Lower leg skin (tissue), 4 donors: ENCODE measurements at places on chromosomes 2 and 18. TPM values are rescaled to one million over a fixed set of nuclear protein-coding genes. Genes with fewer than 3 reads are reported as not detected.

GRCh38 chr2:127361929-127362885 lies 25.6 kb downstream of the MAP3K2 start:
- DNase-seq = no peak

DNA sequence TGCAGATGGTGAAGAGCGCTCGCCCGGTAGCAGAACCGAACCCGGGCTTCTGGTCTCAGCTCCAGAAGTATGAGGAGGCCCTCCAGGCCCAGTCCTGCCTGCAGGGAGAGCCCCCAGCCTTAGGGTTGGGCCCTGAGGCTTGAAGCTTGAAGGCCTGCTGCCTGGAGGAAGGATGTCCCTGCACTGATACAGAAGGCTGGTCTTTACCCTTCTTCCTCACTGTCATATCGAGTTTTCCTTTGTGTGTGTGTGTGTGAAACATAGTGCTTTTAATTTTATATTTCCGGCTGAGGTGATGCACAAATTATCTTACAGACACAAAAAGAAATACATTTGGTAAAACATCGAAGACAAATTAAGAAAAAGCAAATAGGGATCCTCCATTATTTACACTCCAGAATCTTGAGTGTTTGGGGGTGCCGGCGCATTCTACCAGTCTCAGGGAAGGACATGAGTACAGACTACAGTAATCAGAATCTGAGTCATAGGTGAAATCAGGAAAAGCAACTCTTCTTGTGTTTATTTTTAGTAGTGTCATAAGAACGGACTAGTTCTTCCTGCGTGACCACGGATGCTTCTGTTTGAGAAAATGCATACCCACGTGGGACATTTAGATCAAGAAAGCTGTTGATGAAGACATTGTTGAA lies 1.3 kb downstream of the DUSP28 start:
- DNase-seq = peak; percentile 21

DNA sequence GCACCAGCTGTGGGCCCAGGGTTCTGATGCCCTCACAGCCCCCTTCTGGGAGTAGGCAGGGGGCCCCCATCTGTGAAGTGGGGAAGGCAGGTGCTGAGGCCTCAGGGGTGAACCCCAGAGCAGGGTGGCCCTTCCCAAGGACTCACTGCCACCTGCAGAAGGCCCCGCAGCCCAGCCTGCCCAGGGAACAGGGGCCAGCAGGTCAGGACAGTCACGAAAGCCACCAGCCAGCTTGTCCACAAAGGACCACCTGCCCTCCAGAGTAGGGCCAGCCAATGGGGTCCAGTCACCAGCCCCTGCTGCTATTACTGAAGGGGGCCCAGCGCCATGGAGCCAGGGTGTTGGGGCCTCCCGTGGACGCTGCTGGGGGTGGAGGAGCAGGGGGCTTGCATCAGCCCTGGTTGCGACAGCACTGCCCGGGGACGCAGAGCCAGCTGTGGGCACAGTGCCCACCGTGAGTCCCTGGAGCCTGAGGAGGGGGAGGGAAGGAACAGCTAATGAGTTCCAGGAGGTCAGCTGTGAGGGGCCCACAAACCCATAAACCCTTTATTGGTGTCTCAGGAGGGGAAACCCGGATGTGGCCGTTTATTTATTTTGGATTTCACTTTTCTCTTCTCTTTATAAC lies 11.5 kb upstream of the SNED1 start:
- DNase-seq = no peak

DNA sequence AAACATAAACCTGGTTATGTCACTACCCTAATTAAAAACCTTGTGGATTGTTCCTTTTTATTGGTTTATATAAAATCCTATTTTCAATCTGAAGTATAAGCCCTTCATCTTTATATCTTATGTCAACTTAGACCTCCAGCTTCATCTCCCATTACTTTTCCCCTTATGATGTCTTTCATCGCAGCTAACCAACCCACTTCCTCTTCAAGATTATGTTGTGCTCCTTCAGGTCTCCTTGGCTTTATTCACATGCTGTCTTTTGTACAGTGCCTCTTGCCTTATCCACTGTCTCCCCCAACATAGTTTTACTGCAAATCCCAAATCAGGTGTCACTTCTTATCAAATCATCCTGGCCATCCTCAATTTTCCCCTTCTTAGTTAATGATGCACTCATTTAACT lies 25.9 kb downstream of the MBD5 start:
- no peak for DNase-seq

DNA sequence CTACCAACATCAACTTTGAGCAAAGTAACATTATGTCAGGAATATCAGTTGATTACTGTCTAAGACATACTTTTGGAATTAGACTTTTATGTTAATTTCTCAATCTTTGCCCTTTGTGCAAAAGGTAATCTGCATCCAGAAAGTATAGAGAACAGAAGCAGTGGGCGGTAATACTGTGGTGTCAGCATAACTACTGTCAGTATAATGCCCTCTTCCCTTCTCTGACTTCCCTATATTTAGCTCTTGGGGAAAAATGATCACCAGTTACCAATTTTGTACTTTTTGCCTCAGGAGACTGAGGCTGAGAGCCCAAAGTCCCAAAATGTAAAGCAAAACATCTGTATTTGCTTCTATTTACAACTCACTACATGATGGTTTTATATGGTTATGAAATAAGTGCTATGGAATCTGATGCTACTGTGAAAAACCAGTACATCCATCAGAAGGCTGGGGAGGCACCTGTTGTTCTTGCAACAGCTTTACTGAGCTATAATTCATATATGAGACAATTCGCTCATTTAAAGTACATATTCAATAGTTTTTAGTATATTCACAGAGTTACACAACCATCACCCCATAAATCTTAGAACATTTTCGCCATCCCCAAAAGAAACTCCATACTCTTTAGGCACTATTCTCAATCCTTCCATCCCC lies 51.3 kb upstream of the CD302 start:
- DNase-seq = no peak

GRCh38 chr2:100137866-100138570 lies 4.4 kb downstream of the AFF3 start:
- DNase-seq = no peak

Gene NEUROD1
- not detected for total RNA-seq

GRCh38 chr2:120710256-120710655 lies 25.4 kb upstream of the GLI2 start:
- no peak for DNase-seq

DNA sequence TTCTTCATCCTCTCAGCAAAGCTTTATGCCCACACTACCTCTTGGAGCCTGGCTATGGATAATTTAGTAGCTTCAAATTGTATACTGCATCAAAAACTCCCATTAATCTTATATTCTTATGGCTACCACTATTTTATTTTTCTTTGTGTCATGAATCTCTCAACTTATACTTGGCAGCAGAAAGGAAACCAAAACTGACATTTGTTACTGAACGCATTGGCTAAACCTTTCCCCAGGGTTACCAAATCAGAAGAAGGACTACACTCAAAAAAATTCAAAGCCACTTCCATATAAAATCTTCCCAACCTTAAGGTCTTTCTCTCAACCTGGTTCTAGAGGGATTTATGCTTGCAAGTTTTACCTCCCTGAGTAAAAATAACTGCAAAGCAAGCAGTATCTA lies 97.0 kb upstream of the REG3G start:
- DNase-seq = no peak

DNA sequence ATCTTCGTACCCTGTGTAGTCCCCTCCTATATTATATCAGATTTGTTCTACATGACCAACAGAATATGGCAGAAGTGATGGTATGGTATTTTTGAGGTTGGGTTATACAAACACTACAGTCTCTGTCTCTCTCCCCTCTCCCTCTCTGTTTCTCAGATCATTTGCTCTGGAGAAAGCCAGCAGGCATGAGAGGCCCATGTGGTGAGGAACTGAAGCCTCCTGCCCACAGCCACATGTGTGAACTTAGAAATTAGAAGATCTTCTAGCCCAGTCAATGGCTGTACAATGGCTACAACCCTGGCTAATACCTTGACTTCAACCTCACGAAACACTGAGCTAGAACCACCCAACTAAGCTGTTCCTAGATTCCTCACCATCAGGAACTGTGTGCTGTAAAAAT lies 250.6 kb downstream of the SMAD2 start:
- DNase-seq = no peak

Gene DUSP11
- total RNA-seq = 43.0 TPM

- peak; percentile 65 for DNase-seq
Measured at GRCh38 chr2:152718909-152719645, 657 bp downstream of the ARL6IP6 start.

Gene CHRNA1
- not detected for total RNA-seq

Gene SP140L
- 0.25 TPM for total RNA-seq

Gene KCNF1
- total RNA-seq = not detected

Gene TTL
- 19.5 TPM for total RNA-seq

GRCh38 chr2:126796931-126797621 lies 101.6 kb upstream of the TEX51 start:
- no peak for DNase-seq

Gene CGREF1
- 2.1 TPM for total RNA-seq

- no peak for DNase-seq
Measured at GRCh38 chr2:237882510-237883481, 23.4 kb downstream of the RAMP1 start.

Gene GCG
- total RNA-seq = not detected

DNA sequence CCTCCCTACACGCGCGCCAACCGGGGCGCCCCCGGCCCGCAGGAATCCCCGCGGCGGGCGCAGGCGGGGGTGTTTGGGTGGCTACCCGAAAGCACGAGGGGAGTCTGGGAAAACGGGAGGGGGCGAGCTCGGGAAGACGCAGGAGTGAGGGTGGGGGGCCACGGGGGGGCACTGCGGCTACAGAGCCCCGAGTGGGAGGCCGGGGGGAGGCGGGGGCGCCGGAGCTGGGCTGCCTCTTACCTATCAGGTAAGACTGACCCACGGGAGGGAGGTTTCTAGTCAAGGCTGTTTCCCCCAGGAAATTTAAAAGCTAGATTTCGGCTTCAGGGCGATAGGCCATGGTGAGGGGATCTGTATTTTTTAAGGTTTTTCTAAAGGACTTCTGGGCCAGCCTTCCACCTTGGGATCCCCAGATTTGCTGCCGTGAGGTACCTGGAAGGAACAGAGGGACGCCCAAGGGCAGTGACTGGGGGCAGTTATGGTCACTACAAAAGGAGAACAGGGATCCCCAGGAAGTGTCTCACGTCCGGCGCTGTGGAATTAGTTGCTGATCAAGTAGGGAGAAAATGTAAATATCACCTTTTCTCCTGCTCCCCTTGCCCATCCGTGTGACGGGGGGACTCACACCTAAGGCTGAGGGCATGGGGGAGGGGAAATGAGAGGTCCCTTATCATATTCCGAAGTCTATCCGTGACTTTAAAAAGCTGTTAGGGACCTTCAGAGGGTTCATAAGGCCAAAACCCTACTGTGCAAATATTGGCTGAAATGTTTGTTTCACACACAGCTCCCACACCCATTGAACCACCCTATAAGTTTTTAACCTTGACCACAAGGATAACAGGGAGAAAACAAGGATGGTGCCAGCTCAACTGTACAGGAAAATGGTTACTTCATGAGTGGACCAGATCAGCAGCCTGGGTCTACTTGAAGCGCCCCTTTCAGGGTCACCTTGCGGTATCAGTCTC lies 638 bp upstream of the IRS1 start:
- DNase-seq = peak; percentile 91

GRCh38 chr18:13379062-13379865 lies 160.7 kb downstream of the LDLRAD4 start:
- DNase-seq = no peak

Gene CROCC2
- total RNA-seq = not detected

Gene DSG4
- total RNA-seq = 4.5 TPM

- DNase-seq = no peak
Measured at GRCh38 chr2:45403036-45403435, 208.0 kb downstream of the SRBD1 start.
